Stimulated activated CD8-positive, alpha-beta memory T cell treated with anti-CD3 and anti-CD28 coated beads, Interleukin-4, amount 100 ng/mL, for 4 hours (primary cell): ENCODE measurements at places on chromosomes 12 and 14.

GRCh38 chr12:52436828-52437474 lies 2.8 kb upstream of the KRT75 start:
- no peak for DNase-seq

- DNase-seq, result no peak
These were observed 112.7 kb upstream of the EGLN3 start for GRCh38 chr14:34063470-34064164.

DNA sequence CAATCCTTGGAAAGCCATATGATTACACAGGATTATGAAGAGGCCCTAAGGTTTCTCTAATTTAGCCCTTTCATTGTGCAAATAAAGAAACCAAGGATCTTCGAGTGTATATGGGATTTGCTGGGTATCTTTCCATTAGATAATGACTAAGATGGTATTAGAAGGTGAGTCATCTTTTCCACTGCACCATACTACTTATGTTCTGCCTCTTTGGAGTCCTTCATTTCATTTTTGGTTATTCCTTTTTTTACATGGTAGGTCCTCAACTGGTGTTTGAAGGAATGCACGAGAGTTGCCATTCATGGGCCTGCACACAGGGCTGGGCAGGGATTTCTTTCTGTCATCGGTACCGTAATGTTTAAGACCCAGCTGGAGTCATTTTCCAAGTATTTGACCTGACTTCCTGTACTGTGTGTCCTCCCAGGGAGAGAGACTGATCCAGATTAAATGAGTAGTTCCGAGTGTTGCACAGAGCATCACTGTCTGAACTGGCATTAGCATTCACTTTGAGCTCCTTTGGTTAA lies 85.7 kb downstream of the BORCS5 start:
- no peak for DNase-seq

GRCh38 chr14:54427871-54428270 lies 13.3 kb downstream of the CNIH1 start:
- no peak for DNase-seq

DNA sequence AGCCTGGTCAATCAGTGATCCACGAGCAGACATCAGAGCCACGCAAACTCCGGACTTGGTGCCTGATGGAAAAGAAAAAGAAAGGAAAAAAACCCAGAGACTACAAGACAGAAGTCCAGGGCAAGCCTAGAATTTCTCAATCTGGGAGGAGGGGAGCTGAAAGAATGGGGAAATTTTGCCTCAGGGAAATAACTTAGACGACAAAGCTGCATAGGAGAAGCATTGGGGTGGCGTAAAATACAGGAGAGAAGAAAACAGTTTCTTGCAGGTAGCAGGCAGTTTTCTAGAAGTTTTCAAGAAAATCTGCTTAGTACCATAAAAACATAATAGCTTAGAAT lies 2.6 kb upstream of the SLC11A2 start:
- DNase-seq, result no peak

DNA sequence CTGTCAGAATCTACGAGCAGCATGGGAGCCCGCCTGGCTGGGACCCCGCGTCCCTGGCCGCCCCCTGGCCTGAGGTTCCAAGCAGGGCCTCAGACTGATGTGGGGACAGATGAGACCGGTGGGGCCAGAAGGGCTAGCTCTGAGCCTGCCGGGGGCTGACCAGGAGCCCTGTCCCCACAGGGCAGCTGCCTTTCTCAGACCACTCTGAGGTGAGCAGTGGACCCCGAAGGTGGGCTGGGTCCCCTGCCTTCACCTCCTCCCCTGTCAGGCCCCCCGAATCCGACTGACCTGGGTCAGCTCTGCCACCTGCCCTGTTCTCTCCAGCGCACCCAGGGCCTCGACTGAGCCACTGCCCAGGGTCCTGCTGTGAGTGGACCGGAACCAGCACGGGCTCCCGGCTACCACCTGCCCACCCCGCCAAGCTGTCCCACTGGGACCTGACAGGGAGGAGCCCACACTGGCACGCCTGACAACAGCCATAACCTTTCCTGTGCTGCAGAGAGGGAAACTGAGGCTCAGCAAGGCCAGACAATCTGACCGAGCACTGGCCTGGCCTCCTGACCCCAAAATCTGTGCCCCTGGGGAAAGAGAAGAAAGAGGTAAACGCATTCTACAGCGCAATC lies 29.7 kb upstream of the TMEM179 start:
- DNase-seq, result no peak

- DNase-seq, result no peak
These were observed 260.8 kb downstream of the TTC8 start for GRCh38 chr14:89085231-89085731.
